ENCODE measurements at places on chromosomes 7 and 10.

DNA sequence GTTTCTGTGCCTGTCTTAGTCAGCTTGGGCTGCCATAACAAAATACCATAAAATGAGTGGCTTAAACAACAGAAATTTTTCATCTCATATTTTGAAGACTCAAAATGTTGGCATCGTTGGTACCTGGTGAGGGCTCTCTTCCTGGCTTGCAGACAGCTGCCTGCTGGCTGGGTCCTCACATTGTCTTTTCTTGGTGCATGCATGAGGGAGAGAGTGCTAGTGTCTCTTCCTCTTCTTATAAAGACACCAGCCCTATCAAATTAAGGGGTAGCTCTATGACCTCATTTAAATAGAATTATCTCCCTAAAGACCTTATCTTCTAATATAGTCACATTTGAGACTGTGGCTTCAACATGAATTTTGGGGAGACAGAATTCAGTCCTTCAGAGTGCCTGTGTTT is 39.9 kb downstream of the ST8SIA6 start:
- DNase-seq = no peak

- peak; percentile 8 for DNase-seq
Observed at GRCh38 chr10:64648915-64649314, 1127.7 kb downstream of the REEP3 start.

DNA sequence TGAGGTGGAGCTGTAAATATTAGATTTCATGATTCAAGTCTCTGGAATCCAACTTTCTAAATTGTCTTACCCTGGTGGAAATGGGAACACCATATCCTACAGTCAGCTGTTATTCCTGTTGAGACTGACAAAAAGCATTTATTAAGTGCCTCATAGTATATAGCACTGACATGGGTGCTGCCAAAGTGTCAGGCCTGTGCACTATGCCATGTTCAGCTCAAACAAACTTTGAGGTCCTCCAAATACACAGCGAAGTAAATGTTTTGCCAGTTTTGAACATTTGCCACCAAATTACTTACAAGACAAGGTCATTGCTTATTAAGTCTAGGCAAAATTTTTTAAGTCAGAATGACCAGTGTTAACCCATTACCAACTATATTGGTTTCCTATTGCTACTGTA is 162.9 kb upstream of the SLC25A13 start:
- DNase-seq = no peak

DNA sequence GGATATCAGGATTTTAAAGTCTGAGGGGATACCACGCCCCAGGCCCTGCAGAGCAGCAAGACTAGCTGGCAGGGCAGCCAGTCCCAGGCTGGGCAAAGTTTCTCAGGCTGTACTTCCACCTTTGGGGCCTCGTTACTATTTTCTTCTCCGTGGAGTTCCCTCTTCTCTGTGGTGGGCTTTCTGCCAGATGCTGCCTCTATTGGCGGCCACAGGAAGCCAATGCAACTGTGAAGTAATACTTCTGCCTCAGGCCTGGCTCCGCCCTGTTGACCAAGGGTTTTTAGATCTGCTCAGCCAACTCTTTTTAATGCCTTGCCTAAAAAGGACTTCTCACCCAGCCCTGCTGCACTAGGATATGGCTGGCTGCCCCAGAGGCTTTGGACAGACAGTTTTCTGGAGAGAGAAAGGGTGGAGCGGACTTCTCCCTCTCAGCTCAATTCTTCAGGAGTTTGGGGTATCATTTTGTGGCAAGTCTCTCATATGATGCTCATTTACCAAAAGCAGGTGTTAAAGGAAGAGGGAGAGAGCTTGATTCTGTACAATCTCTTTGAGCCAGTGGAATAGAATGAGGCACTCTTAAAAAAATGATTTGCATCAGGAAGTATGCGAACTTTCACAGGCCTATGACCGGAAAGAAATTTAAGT is 67.4 kb downstream of the HHEX start:
- peak; percentile 34 for DNase-seq

- no peak for DNase-seq
Observed at GRCh38 chr10:16856567-16856966, 39.3 kb upstream of the RSU1 start.

DNA sequence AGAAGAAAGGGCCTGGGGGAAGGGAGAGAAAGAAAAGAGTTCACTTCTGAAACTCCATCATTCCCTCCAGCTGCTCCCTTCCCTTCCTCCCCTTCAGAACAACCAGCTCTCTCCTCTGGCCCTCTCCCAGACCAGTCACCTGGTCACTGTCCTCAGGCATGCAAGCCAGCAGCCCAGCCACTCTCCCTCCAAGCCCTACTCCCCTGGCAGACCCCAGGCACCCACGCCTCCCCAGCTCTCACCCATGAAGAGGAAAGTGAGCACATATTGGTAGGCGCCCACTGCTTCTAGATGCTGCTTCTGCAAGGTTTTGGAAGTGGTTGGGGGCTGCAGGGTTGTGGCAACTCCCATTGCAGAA is 353 bp downstream of the MOGAT3 start:
- DNase-seq = no peak
